AG09319 (cell line): ENCODE measurements at places on chromosomes 16 and 17.

DNA sequence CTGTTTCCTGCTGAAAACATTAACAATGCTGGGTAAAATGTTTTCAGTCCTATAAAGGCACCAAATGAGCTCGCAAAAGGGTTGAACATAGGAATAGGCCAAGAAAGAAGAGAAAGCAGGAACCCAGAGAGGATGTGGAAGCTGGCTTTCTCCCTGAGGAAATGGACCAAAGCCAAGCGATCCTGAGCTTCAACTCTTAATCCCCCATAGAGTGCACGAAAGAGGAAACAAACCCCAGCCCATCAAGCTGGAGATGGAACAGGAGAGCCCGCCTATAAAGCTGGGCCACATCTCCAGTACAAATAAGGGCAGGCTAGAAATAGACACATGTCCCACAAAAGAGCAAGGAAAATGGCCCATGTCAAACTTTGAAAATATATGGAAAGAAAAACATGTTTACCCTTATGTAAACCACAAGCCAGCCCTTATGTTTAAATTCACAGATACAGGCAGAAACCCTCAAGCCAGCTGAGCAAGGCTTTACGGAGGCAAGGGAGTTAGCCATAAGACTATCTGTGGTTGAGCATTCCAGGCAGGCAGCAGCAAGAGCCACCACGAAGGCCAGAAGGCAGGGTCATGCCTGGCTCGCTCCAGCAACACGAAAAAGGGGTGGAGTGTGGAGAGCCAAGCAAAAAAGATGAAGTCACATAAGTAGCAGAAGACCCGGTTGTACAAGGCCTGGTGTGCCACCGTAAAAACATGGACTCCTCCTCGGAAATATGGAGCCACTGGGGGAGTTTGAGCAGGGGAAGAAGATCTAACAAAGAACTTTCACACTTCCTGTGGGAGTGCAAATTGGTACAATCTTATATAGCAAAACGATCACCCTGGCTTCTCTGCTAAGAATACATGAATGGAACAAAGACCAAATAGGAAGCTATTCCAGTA, 27.8 kb downstream of the COPRS start:
- DNase-seq: no peak

DNA sequence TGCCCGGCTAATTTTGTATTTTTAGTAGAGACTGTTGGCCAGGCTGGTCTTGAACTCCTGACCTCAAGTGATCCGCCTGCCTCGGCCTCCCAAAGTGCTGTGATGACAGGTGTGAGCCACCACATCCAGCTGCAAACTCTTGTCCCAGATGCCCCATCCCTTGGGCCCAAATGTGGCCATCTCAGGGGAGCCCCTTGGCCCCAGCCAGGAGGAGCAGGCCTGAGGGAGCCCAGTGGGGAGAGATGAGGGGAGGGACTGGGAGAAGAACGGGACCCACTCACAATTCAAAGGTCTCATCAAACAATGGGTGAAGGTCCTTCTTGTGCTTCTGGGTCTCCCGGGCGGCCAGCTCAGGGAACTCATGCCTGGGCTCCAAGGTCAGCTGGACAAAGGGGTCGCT, 14.5 kb downstream of the UNC13D start:
- no peak for DNase-seq

GRCh38 chr16:14284371-14284770, 213.3 kb downstream of the MRTFB start:
- DNase-seq: no peak

DNA sequence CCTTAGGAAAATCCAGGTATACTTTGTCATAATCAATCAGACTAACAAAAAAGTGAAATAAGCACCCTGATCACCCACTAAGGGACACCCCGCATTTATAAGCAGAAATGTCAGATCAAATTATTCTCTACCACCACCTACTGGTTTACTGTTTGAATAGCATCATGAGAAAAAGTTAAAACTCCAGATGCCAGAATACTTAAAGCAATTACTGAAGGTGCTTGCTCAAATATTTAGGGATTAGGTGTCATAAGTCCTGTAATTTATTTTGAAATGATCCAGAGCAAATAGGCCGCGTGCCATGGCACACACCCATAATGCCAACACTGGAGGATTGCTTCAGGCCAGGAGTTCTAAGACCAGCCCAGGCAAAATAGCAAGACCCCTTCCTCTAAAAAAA, 2.3 kb downstream of the TOP2A start:
- DNase-seq: peak; percentile 30

GRCh38 chr17:79296243-79296642, 221.6 kb downstream of the ENGASE start:
- no peak for DNase-seq

DNA sequence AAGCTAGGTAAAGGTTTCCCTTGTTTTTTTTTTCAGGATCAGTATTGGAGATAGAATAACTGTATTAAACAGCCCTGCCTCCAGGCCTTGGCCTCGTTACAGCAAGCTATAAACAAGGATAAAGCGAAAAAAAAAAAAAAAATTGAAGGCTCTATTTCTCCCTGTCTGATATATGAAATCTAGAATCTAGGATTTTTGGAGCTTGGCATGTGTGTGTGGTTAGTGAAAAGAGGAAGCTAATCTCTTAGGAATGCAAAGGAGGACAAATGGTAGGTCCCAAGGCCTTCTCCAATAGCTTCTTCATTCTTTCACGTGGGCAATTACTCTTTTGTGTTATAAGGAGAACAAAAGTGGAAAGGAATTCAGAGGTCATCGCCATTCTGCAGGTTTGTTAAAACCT, 470.3 kb downstream of the TMEM114 start:
- DNase-seq: no peak

GRCh38 chr17:59292174-59292523, 39.3 kb upstream of the YPEL2 start:
- DNase-seq: no peak
